Activated T-helper 1 cell treated with Interleukin-2 at 50 U/mL for 16 hours (primary cell): ENCODE measurements at places on chromosomes 12 and 14.

GRCh38 chr14:93073910-93074769 lies 41.6 kb downstream of the ITPK1 start:
- no peak for DNase-seq

DNA sequence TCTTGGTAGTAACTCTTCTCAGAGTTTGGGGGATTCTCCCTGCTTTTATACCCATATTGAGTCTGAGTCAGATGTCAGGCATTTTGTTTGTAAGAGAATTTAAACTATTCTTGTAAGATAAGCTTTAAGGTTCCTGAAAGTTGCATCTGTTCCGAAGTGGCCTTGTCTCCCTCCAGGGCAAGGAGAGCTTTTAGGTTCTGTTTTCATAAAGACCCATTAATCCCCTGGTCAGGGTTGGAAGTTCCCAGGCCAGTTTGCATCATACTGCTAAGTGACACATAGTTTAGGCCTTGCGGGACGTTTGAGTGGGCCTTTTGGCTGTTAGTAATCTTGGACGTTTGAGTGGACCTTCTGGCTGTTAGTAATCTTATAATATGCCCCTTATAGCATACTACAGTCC lies 396.7 kb downstream of the NPAS3 start:
- no peak for DNase-seq

GRCh38 chr14:74085828-74086227 lies 1.1 kb downstream of the LIN52 start:
- no peak for DNase-seq

GRCh38 chr12:127421614-127422013 lies 845.4 kb upstream of the TMEM132C start:
- DNase-seq, result no peak

DNA sequence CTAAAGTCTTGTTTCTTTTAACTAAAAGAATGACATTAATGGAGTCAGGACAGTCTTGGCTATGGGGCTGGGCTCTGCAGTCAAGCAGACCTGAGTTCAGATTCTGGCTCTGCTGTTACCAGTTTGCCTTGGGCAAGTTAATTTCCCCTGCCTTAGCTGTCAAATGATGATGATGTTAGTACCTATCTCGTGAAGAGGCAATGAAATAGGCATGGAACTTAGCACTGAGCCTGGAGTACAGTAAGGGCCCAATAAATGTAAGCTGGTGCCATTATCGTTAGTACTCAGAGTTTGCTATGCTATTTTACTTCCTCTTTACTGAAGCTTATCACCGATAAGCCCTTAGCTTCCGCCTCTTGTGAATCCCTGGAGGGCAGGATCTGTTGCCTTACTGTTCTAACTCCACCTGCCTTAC lies 8.5 kb downstream of the FBXW8 start:
- DNase-seq, result no peak

GRCh38 chr12:115694564-115694963 lies 582.9 kb downstream of the MED13L start:
- DNase-seq, result no peak

- no peak for DNase-seq
Measured at GRCh38 chr12:2101359-2101758, 48.6 kb downstream of the CACNA1C start.

- DNase-seq, result no peak
Measured at GRCh38 chr12:20718294-20718693, 23.2 kb downstream of the SLCO1C1 start.

DNA sequence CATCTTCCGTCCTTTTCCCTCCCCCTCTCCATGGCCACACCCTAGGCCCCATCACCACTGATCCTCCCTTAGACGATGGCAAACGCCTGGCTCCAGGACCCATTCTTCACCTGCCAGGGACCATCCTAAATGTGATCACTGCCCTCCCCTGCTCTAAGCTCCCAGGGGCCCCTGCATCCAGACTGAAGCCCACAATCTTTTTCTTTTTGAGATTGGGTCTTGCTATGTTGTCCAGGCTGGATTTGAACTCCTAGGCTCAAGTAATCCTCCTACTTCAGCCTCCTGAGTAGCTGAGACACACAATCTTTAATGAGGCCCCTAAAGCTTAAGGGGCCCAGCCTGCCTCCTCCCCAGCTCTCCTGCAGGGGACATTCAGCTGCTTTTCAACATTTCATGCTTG lies 15.3 kb downstream of the RBM19 start:
- DNase-seq, result no peak

DNA sequence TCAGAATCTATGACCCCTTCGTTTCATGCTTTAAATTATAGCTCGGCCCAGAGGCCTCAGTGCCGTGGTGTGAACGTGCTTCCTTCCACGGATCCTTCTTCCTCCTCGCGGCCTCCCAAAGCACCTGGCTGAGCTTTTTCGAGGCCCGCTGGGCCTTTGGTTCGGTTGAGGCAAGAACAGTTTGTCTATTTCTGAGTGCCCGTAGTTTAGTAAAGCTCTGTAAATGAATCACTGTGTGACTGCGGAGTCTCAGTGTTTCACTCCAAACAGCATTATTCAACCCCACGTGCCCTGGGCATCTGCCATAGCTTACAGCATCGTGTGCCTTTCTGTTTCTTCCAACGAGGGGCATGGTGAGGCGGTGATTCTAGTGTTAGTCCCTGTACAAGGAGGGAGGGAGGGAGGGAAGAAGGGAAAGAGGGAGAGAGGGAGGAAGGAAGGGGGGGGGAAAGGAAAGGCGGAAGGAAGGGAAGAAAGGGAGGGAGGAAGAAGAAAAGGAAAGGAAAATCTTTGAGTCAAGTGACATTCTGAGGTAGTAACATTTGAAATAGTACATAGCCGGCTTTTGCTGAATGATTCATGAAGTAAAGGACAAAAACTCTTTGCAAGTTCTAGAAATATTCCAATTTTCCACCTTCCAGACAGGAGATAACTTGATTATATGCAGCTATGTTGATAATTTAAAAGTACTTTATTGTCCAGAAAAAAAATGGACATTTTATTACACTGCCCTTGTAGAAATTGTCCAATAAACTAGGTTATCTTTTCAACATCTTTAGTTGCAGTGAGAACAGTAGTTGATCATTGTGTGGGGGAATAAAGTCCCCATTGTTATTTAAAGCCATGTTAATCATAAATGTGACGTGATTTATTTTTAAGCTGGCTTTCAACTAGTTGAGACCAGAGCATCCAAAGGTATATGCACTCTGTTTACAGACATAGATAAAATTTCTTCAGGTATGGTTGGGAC lies 1.2 kb upstream of the TRIM9 start:
- DNase-seq, result no peak
